Brain pericyte (primary cell): ENCODE measurements at places on chromosomes 1 and 21.

DNA sequence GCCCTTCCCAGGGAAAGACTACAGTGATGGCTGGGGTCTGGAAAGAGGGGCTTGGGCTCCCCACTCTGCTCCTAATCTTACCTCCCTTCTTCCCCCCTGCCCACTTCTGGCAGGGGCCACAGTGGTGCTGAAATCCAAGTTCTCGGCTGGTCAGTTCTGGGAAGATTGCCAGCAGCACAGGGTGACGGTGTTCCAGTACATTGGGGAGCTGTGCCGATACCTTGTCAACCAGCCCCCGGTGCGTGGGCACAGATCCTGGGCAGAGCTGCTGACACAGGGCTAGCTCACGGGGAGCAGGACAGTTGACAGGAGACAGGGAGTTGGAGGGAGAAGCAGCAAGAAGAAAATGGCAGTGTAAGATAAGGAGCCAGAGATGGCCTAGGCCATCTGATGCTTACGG, 2.4 kb downstream of the SLC27A3 start:
- no peak for DNase-seq

DNA sequence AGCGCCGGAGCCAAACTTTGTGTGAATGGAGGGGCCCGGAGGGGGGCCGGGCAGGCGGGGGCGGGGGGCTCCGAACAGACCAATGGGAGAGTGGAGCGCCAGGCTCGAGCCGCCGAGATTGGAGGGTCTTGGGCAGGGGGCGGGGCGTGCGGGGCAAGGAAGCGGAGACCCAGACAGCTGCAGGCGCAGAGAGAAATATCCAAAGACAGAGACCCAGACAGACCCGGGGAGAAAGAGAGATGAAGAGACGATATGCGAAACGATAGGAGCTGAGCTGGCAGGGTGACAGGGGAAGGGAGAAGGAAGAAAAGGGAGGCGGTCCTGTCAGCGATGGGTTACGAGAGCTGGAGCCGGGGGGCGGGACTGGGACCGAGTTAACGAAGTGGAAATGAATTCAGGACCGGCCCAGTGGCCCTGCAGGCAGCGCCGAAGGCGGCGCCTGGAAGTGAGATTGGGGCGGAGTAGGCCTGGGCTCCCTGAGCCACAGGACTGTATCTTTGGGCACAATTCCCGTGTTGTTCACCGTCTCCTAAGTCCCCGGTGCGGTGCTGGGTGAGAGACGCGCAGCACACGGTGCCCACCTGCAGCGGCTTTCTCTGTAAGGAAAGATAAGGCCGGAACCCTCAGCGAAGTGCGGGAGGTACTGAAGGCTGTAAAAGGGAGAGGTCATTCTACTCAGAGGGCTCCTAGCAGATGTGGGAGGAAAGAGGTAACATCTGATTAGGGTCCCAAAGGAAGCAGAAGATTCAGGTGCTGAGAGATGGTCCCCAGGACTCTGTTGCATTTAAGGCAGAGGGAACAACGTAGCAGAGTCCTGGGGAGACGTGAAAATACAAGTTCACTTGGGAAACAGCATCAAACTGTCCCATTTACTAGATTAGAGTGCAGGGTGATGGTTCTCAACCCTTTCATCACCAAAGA, 543 bp upstream of the KCNJ10 start:
- DNase-seq: no peak

GRCh38 chr1:1081311-1082238, 7.5 kb upstream of the RNF223 start:
- no peak for DNase-seq

- no peak for DNase-seq
Observed at GRCh38 chr1:97942161-97943123, 21.6 kb upstream of the DPYD start.

- DNase-seq: no peak
Observed at GRCh38 chr1:16979475-16980327, 719 bp downstream of the MFAP2 start.

DNA sequence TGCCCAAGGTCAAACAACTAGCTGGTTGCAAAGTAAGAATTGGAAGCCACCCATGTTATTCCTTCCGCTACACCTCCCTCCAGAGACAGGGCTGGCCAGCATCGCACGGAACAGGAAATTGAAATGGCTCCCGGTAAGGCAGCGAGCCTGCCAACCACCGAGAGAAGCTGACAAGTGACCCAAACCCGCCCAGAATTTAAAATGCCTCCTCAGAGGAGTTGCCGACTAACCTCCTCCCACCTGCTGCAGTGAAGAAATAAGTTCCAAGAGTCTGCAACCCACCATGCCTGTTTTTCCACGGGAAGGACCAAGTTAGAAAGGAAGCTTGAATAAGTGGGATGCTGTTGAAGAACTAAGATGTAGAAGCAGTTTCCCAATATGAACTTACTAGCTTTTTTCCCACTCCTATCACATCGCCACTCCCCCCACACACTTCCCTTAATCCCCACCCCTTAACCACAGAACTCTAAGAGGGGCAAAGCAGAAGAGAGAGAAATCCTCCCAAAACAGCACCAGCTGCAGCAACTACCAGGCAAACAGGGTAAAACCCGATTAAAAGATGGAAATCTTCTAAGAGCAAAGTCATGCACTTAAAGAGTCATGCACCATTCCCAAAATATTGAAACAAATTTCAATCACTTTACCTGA, 78.6 kb downstream of the TIAM1 start:
- no peak for DNase-seq

DNA sequence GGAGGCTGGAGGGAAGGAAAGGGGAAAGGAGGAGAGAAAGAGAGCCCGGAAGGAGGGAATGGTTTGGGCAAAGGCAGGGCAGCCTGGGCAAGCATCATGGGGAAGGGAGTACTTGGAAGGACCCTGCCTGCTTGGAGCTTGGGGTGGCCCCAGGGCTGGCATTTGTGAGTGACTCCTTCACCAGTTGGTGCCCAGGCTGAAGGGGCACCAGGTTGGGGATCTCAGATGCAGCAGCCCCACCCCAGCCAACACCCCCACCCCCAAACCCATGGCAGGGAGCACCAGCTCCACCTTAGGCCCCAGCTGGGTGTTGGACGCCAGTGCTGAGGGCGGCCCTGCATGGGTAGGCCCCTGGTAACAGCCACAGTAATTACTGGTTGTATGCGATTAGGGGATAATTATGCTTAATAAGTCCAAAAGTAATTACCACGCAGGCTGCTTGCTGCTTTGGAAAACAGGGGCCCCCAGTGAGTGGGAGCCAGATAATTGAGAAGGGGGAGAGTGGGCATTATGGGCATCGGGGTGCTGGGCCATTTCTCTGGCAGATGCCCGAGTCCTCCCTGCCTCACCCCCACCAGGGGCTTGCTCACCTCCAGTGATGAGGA, 78.3 kb downstream of the VWA5B1 start:
- DNase-seq: no peak

DNA sequence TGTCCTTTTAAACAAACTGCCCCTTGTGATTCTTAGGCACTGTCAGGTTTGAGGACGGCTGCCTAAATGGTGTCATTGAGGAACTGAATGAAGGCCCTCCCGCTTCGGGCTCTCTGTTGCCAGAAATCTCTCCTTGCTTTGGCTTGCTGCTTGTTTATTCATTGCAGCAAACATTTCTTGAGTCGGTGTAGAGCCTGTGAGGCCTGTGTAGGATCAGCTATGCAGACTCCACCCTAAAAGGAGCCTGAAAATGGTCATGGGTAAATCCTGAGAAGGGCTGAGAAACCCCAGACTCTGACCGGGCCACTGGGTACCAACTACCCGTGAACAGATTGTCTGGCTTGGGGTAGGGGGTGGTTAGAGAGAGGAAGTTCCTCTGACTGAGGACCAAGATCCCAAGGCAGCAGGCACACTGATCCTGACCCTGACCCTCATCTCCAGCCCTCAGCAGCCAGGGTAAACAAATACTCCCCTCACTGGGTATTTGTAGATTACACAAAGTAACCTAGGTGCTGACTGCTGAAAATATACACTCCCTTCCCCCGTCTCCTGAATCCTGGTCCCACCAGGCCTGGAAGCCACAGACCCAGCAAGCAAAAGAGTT, 3.1 kb downstream of the IL6R start:
- DNase-seq: no peak

DNA sequence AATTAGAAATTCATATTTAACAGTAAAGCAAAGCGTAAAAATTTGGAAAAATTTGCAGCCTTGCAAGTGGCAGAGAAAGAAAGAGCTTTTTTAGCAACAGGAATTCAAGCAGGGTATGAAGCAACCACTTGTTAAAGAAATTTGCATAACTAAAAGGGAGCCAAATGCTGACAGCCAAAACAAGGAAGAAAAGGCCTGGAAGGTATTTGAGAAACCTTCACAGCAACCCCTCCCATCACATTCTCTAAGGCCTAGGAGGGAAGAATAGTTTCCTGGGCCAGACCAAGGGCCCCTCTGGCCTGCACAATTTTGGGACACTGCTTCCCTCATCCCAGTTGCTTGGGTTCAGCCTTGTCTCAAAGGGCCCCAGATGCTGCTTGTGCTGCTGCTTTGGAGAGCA, 672.4 kb upstream of the TMPRSS15 start:
- DNase-seq: no peak

DNA sequence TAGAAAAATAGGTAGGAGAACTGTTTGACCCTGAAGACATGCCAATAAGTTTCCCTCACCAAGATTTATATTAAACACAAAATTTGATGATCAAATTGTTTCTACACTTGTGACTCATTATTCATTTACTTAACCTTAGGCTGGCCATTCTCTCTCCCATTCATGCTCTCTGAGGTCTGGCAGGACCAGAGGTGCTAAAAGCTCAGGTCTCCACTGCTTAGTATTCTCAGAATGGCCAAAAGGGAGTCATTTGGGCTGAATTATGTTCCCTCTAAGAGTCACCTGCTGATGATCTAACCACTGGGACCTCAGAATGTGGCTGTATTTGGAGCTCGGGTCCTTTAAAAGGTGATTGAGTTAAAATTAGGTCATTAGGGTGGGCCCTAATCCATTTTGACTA, 47.1 kb upstream of the ATP1B1 start:
- DNase-seq: no peak

DNA sequence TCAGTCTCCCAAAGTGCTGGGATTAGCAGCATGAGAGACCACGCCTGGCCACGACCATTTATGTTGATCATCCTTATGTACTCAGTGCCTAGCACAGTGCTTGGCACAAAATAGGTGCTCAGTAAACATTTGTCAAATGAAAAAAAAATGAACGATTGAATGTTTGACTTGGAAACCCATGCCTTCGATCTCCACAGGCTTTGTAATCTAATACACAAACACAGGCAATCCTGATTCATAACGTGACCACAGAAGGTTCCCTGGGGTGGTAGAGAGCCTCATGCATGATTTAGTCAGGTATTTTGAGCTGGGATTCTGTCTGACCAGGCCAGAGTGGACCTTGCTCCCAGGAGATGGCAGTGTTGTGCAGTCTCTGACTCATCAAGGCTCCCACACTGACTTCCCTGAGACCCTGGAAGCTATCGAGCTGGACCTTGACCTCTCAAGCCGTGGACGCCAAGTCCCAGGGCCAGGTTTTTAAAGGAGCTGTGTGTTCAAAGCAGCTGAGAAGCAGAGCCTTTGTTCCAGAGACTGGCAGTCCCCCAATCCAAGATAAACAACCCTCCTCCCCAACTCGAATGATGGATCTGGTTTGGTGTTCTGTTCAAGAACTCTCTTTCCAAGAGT, 81.1 kb downstream of the PGM1 start:
- peak; percentile 89 for DNase-seq

GRCh38 chr1:22338071-22338765, 113.4 kb upstream of the ZBTB40 start:
- DNase-seq: no peak

- no peak for DNase-seq
Observed at GRCh38 chr1:7339953-7340352, 431.1 kb upstream of the VAMP3 start.

GRCh38 chr1:109535971-109536491, 3.6 kb upstream of the GPR61 start:
- no peak for DNase-seq

GRCh38 chr21:44571296-44571695, 2.2 kb upstream of the KRTAP10-4 start:
- no peak for DNase-seq

- DNase-seq: no peak
Observed at GRCh38 chr1:228004856-228005462, 1.8 kb upstream of the WNT3A start.

GRCh38 chr1:224749916-224750315, 133.8 kb downstream of the CNIH3 start:
- DNase-seq: no peak

- peak; percentile 61 for DNase-seq
Observed at GRCh38 chr1:159009704-159010361, at the start of gene IFI16. Gene IFI16 (plus strand): TSS chr1:159009907. CDS start chr1:159014681, 4,774 bp downstream.

GRCh38 chr1:54922921-54923421, 36.0 kb upstream of the DHCR24 start:
- no peak for DNase-seq

DNA sequence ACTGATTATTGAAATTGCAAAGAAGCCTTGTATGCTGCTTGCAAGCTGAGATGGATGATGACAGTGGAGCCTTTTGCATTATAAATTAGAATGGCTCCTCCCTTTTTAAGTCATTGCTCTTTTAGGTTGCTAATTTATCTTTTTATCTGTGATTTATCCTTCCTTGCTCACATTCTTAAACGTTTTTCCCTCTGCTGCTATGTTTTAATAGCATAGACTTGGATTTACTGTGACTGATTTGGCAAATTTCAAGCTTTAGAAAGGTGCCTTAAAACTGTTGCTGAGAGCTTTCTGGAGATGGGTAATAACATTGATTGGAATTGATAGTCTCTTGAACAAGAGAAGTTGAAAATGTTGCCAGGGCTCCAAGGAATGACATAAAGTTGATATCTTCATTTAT, 313.5 kb upstream of the SGIP1 start:
- DNase-seq: no peak

DNA sequence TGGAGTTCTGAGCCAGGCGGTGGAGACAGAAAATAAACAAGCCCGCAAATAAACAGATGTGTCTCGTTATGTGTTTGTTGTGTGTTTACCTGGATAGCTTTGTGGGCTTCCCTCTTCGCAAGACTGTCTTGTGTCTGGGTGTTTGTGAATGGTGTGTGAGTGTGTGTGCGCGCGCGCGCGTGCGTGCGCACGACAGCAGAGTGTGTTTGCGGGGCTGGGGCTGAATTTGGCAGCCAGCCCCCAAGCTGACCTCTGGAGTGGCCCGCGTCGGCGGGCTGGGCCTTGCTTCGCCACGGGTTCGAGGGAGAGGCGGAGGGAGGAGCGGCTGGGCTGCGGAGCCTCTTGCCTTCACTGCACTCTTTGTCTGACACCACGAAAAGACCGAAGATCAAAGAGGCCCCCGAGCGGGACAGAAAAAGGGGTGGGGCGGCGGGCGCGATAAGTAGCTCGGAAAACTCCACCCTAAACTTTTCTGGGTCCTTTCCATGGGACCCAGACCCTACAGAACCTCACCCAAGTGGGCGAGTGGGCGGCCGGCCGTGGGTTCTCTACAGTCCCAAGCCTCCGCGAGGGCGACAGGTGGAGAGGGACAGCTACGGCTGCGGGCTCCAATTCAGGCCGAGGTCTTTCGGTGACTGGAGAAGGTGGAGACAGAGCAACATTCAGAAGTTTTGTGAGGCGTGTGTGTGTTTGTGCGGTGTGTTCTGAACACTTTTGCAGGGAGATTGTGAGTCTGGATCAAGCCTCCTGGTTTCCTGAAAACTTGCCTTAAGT, 14.5 kb downstream of the PAX7 start:
- no peak for DNase-seq

- no peak for DNase-seq
Observed at GRCh38 chr1:197178998-197179397, 32.5 kb upstream of the ASPM start.
